ENCODE measurements at places on chromosomes 11 and 22.
A peak's percentile ranks its signal among the peaks of the same experiment; 100 is the strongest.

DNA sequence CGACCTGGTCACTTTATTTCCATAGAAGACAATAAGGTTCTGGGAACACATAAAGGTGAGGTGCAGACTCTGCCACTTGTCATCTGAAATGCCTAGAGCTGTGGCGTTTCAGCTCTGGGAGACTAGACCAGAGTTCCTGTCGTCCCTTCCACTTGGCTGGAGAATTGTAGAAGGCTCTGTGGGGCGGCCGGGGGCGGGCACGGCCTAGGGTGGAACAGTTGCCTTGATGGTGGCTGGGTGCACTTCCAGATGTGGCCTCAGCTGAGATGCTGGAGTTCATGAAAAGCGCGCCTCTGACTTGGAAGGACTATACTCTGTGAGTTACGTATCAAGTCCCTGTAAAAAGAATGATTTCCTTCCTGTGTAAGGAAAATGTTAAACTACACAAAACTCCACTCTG is 16.8 kb downstream of the TRMU start:
- no peak for DNase-seq

- DNase-seq: no peak
Measured at GRCh38 chr22:30210235-30210909, 36.2 kb downstream of the LIF start.

GRCh38 chr11:60193687-60194433 is 11.0 kb upstream of the MS4A6A start:
- DNase-seq: peak; percentile 62

GRCh38 chr11:81644239-81644840 is 1089.3 kb downstream of the FAM181B start:
- no peak for DNase-seq

DNA sequence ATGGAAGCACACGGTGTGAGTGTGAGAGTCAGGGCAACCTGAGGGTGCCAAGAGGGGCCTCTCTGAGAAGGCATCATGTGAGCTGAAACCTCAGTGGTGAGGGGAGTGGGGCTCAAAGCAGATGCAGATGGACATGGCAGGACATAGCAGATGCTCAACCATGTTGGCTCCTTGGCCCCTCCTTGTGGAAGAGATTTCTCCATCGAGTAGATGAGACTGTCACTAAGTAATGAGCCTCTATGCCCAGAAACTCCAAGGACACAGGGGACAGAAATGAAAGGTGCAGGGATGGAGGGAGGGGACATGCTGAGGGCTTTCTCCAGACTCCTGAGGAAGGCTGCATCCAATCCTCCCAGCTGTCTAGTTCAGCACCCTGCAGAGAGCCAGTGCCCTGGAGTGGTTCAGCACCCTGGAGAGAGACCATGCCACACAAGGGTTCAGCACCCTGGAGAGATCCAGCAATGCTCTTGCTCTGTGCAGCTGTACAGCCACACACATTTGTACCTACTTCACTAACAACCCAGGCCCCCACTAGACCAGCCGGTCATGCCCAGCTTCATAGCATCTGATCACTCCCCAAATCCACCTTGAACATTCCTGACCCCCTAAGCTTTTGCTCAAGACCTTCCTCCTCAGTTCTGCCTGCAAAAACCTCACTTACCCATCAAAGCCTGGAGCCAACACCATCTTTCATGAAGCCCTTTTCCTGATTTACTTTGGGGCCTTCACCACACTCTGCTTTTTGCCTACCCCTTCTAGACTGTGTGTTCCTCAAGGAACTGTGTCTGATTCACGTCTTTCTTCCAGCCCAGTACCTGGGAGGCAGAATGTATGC is 252.0 kb downstream of the CTTN start:
- no peak for DNase-seq

DNA sequence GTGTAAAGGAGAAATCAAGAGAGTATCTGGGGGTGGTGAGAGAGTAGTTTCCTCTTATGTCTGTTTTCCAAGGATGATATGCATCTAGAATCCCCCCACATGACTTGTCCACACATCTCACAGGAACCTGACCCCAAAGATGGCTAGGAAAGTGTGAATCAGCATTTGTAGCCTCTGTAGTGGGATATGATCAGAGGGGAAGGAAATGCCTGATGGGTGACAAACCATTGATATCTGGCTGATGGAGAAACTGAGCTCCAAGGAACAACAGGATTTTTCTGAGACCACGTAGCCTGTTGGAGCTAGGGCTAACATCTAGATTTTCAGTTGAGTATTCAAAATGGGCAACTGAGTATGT is 369.4 kb downstream of the DDX10 start:
- DNase-seq: no peak

GRCh38 chr11:62719302-62719978 is 7.8 kb downstream of the HNRNPUL2 start:
- DNase-seq: no peak

- DNase-seq: no peak
Measured at GRCh38 chr11:65415499-65416340, 6.9 kb upstream of the NEAT1 start.

DNA sequence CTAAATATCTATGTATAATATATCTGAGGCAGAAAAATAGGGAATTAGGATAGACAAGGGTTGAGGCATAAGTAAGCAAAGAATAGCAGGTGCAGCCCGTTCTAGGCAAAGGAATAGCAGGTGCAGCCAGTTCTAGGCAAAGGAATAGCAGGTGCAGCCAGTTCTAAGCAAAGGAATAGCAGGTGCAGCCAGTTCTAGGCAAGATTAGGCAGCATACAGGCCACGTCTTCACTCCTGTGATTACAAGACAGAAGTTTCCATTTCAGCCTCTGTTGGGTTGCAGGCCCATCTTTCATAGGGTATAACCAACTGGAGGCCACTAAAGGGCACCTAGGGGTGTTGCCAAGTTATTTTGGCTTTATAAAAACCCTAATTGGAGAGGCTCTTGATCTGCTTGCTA is 28.8 kb upstream of the CHORDC1 start:
- DNase-seq: no peak

- DNase-seq: no peak
Measured at GRCh38 chr11:77823775-77824174, 2.8 kb downstream of the AAMDC start.

DNA sequence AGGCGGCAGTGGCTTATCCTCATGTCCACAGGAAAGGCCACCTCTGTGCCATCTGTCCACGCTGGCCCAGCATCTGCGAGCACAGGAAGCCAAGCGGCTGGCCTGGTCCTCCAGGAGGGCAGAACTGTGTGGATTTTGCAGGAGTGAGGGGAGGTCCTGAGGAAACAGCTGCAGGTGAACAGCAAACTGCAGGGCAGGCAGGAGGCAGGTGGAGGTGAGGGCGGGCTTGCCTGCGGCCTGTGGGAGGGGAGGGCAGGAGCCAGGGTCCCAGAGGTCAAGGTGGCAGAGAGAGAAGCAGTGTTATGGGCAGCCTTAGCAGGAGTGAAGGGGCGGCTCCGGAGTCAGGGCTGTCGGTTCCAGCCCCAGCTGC is 369.7 kb downstream of the SHANK2 start:
- no peak for DNase-seq

DNA sequence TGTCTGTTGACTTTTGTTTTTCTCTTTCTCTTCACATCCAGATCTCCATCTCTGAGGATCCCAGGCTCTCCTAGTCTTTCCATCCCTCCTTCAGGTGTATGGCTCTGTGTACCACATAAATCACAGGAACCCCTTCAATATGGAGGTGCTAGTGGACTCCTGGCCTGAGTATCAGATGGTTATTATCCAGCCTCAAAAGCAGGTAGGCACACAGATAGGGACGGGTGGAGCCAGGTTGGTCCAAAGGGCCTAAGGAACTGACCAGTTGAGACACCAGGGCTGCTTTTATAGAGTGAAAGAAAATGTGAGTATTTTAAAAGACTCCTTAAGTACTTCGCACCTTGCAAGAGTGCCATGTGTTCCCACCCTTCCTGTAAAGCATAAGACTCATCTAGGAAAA is 39.9 kb downstream of the GLYATL1 start:
- no peak for DNase-seq

DNA sequence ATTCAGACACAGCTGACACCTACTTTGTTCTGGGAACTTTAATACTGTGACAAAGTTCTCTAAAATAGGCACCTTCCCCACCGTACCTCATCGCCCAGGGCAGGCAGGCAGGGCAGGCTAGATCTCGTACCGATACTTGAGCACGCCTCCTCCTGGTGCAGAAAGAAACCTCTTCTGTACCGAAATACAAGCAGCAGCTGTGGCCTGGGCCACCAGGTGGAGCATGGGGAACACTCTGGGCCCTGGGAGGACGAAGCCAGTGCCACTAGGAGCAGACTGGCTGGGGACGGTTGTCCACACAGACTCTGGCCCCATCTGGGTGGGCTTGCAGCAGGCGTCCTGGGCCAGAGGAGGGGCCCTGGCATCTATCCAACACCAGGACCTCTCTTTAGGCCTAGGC is 12.8 kb downstream of the PMM1 start:
- DNase-seq: no peak

DNA sequence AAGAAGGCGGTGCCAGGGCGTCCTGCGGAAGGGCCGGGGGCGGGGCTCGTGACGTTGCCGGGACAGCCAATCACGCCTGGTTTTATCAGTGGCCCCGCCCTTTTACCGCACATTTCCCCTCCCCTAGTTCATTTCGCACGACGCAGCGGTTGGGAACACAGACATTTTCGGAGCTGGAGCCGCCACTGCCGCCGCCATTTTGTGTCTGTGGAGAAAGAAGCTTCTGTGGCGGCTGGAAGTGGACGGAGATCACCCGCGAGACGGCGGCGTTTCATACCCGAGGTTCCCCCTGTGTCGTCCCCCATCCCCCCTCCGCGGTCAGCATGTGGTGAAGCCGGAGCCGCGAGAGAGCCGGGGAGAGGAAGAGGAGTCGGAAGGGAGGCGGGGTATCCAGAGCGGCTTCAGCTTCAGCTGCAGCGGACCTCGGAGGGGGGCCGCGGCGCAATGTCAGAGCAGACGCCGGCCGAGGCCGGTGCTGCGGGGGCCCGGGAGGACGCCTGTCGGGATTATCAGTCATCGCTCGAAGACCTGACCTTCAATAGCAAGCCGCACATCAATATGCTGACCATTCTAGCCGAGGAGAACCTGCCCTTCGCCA is at the start of gene PCF11:
TSS of gene PCF11 (plus strand) at position 136 of the 598 bp plus-strand sequence. CDS start at position 445, 309 bp downstream.
- DNase-seq: no peak

GRCh38 chr11:1573077-1573902 is 1.2 kb upstream of the DUSP8 start:
- no peak for DNase-seq

- DNase-seq: no peak
Measured at GRCh38 chr11:35424157-35424940, 5.0 kb upstream of the SLC1A2 start.
